ENCODE measurements at places on chromosomes 16 and 17.
A peak's percentile ranks its signal among the peaks of the same experiment; 100 is the strongest.

GRCh38 chr17:65173284-65173793 is 36.2 kb downstream of the RGS9 start:
- DNase-seq = peak; percentile 39

DNA sequence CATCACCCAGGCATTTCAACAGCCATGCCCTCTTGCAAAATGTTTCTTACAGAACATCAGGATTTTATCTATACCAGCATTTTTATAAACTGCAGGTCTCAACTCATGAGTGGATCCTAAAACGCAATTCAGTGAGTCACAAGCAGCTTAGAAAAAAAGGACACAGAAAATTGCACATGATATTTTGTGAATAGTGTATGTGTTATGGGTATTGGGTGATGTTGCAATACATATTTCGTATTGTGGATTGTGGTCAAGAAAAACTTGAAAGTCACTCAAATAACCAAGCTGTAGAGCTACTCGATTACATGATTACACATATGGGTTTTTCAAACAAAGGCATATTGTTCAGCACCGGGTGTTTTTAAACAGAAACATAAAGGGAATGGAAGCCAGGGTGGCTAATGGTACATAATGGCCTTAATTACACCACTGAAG is 1.4 kb downstream of the WIPI1 start:
- DNase-seq = no peak

GRCh38 chr16:19196871-19197270 is 28.8 kb downstream of the SYT17 start:
- DNase-seq = no peak

DNA sequence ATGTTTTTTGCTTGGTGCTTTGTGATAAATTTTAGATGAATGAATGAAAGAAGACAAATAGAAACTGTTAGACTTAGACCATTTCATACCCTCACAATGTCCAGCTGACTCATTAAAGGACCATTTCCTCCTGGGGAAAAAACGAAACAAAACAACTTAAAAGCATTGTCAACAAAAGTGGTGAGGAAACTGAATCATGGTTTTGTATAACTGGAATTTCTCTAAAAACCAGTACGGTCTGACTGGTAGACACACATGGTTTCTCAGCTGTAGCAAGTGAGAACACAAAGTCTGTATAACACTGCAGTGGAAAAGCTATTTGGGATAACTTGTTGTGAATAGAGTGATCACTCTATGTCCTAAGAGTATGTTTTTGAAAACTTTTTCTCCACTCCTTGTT is 5.3 kb upstream of the DDX52 start:
- DNase-seq = no peak

GRCh38 chr16:75471723-75472633 is 7.5 kb upstream of the TMEM170A start:
- no peak for DNase-seq

DNA sequence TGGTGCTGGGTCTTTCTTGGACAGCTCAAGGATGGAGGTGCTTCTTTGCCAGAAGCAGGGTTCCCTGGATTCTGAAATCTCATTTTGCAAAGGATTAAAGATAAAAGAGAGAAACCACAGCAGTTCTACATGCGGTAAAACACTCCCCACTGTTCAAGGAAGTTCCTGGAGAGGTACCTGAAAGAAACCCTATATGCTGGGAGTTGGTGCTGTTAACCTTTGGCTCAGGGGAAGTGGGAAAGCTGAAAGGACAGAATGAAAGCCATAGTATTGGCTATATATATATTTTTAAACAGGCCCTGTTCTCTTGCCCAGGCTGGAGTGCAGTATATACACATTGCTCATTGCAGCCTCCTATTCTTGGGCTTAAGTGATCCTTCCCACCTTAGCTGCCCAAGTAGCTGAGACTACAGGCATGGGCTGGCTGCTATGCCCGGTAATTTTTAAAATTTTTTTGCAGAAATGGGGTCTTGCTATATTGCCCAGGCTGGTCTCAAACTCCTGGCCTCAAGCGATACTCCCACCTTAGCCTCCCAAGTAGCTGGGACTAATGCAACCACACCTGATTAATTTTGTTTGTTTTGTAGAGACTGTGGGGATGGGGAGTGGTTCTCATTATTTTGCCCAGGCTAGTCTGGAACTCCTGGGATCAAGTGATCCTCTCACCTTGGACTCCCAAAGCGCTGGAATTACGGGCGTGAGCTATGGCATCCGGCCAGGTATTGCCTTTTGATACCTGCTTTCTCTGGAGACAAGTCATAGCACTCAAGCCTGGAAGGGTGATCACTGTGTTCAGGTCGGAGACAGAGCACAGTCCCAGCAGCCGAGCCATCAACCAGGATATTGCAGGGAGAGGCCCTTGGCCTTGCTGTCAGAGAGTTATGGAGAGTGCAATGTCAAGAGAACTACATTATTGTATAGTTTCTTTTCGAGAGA is 55.2 kb downstream of the MSI2 start:
- DNase-seq = no peak

GRCh38 chr17:28097901-28098300 is 55.4 kb downstream of the NLK start:
- no peak for DNase-seq

GRCh38 chr17:9917801-9918200 is 12.7 kb upstream of the RCVRN start:
- DNase-seq = no peak

- no peak for DNase-seq
Observed at GRCh38 chr17:66831383-66832210, 3.3 kb upstream of the CACNG5 start.

DNA sequence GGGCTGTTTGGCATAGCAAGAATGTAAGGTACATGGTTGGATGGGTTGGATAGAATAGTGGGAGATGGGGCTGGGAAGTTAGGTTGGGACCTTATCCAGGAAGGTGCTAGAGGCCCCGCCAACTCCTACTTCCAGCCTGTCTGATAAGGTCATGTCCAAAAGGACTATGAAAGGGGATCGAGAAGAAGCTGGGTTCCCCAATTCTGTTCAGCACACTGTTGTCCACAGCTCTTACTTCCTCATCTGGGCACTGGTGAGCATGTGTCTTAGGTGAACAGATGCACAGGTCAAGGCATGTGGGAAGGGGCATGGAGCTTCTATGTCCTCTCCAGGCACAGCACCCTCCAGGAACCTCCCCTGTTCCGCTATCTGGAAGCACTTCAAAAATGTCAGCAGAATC is 5.6 kb upstream of the ULK2 start:
- DNase-seq = no peak

GRCh38 chr16:59510008-59510424 is 775.9 kb upstream of the GOT2 start:
- no peak for DNase-seq

DNA sequence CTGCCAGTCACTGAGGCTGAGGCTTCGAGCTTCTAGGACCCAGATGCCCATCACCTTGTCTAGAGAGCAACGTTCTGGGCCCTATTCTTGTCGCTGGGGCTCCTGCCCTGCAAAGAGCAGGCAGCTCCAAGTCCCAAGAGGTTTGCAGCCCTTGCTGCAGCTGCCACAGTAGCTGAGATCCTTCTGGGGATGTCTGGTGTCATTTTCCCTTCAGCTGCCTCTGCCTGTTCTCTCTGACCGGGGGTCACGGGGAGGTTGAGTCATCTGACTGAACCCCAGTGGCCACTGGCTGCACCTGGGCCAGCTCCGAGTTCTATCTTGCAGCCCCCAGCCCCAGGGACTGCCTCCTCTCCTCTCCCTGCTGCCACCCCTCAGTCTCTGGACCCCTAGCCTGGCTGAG is 4.9 kb downstream of the WSCD1 start:
- no peak for DNase-seq

GRCh38 chr17:33142705-33143299 is 150.3 kb downstream of the ASIC2 start:
- DNase-seq = no peak

- no peak for DNase-seq
Observed at GRCh38 chr17:28957277-28957991, 6.1 kb upstream of the PHF12 start.

DNA sequence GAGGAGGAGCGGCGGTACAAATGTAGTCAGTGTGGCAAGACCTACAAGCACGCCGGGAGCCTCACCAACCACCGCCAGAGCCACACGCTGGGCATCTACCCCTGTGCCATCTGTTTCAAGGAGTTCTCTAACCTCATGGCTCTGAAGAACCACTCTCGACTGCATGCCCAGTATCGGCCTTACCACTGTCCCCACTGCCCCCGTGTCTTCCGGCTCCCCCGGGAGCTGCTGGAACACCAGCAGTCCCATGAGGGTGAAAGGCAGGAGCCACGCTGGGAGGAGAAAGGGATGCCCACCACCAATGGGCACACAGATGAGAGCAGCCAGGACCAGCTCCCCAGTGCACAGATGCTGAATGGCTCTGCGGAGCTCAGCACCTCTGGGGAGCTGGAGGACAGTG is 2.8 kb downstream of the ZNF646 start:
- no peak for DNase-seq

- no peak for DNase-seq
Observed at GRCh38 chr17:79657036-79657435, 46.2 kb upstream of the RBFOX3 start.

GRCh38 chr17:55783684-55784245 is 32.9 kb downstream of the PCTP start:
- DNase-seq = peak; percentile 86

DNA sequence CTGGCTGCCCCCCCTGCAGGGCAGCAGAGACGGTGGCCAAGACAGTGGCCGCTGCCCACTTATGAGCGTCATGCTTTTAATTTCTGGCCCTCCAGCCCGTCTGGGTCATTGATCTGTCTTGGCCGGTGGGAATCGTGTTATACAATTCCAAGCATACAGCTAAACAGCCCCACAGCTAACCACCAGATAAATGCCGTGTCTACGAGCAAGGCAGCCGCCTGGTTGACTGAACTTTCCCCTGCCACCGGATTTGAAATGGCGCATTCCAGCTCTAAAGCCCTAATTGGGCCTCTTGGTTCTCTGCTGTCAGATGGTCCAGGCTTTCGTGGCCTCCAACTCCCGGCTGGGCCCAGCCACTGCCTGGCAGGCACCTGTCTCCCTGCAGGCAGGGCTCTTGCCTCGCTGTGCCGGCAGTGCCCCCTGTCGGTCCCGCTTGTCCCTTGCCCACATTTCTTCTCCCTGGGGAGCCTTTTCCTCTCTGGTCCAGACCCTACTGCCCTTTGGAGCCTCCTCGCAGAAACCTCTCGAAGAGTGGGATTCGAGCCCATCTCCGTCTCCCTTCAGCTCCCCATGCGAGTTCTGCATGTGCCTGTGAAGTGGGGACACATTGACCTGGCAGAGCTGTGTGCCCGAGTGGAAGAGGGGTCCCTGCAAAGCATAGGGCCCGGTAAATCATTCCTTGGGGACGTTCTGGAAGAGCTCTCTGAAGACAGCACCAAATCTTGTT is 1.8 kb upstream of the RBFOX3 start:
- peak; percentile 45 for DNase-seq

DNA sequence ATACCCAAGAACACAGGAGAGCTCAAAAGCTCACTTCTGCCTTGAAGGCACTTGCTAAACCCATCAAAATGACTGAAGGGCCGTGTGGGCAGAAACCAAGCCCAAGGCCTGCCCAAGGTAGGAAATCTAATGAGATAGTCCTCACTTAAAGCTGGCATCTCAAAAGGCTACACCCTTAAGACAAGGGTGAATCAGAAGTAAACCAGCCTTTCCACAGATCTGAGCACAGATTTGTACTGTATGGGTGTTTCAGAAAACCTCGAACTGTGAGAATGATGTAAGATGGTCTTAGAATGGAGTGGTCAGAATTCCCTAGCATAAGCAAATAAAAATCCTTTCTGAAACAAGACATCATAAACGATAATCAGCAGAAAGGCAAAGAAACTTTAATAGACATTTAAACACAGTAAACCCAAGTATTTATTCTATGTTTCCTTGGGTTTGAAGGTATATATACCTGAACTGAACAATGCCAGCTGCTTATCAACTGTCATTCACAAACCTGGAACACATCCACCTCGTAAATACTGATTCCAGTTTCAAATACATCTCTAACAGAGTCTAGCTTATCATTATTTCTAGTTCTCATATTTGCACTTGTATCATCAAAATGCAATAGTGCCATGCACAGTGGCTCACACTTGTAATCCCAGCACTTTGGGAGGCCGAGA is 37.8 kb downstream of the GLG1 start:
- no peak for DNase-seq

DNA sequence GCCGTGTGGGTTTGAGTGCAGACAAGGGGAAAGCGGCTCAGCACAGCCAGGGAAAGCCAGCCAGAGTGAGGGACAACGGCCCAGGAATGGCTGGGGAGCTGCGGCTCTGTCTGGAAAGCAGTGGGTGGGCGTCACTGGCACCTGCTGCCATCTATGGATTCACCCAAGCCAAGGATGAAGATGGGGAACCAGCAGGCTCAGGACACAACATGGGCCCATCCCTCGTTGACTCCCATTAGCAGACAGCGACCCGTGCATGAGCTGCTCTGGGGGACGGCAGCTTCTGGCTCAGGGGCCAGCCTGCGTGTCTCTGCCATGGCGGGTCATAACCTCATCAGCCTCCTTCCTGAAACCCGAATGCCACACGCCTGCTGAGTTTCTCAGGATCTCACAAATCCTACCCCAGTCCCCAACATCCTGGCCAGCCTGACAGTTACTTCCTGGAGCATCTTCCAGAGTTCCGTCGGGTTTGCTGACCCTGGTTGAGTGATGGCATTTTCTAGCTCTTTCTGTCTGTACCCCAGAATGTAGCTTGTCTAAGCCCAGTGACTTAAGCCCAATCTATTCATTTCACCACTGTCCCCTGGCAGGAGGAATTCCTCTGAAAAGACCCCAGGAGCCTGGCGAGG is 50.7 kb downstream of the SLC7A5 start:
- no peak for DNase-seq

GRCh38 chr17:8966926-8967325 is 1.4 kb upstream of the PIK3R5 start:
- DNase-seq = no peak

- DNase-seq = no peak
Observed at GRCh38 chr17:51224402-51225262, 35.2 kb downstream of the MBTD1 start.

- DNase-seq = no peak
Observed at GRCh38 chr17:68319410-68320162, 28.3 kb downstream of the ARSG start.

GRCh38 chr16:66926961-66927436 is 1.7 kb upstream of the RRAD start:
- peak; percentile 66 for DNase-seq

DNA sequence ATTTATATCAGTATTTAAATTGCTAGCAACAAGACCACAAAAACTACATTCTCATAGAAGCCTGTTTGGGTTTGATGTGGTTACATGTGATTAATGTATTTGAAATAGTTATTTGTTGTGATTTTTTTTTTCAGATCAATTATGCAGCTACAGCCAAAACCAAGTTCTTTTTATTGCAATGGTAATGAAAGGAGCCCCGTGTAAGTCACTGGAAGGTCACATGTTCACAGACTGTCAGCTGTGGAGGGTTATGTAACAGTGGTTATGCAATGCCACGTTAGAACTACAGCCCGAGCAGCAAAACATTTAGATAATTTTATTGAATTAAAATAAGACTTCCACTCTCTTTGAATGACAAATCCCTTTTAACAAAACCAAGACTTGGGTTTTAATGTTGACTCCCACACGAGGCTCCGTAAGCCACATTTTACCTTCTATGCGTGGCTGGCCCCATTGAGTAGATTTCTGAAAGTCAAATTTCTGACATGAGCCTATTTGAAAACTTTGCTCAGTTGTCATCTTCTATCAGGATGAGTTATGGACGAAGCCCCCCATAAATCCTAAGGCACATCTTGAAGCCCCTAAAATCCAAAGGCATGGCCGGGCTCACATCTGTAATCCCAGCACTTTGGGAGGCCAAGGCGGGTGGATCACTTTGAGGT is 41.8 kb upstream of the SEC14L1 start:
- DNase-seq = no peak
